ENCODE measurements at places on chromosomes 3 and 15.

- no peak for DNase-seq
Measured at GRCh38 chr3:172305552-172305951, 142.7 kb downstream of the GHSR start.

DNA sequence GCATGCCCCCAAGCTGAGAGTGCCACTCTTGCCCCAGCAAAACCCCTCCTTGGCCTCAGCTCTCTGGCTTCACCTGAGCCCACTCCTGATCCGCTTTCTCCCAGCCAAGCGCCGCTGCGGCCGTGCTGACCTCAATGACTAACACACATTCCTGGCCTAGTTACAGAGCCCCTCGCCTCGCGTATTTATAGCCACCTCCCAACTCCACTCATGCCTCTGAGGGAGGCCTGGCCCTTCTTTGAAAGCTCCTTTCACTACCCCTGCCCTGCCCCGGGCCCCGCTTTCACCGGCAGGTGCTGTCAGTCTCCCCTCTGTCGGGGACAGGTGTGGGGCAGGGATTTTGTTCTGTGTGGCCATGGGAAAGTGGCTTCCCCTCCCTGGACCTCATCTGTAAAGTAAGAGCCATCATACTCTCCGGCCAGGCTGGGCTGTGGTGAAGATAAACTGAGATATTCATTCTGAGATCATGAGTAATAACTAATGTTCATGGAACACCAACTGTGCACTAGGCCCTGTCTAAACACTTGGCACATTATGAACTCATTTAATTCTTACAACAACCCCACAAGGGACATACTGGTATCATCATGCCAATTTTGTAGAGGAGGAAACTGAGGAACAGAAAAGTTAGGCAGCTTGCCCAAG lies 13.2 kb upstream of the ATP2B2 start:
- no peak for DNase-seq

- no peak for DNase-seq
Measured at GRCh38 chr15:74712311-74712710, 13.0 kb downstream of the CYP1A1 start.

DNA sequence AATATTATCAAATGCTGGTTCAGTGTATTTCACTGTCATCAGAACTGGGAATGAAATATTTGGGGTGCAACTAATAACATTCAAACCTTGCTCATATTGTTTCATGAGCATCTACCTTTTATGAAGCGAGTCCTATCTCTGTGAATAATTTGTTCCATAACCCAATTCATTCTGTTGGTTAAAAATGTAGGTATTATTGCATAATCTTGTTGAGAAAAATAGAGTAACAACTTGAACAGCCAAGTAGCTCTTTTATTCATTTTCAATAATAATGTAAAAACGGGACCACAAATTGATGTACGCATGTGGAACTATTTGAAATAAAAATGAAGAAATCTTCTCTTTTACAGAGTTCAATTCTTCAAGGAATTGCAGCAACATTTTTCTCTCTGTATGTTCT lies 30.1 kb upstream of the TBC1D5 start:
- DNase-seq = no peak

GRCh38 chr3:64360280-64360679 lies 135.0 kb upstream of the PRICKLE2 start:
- DNase-seq = no peak

GRCh38 chr15:67126551-67127330 lies 61.3 kb downstream of the SMAD3 start:
- DNase-seq = no peak

- no peak for DNase-seq
Measured at GRCh38 chr3:194223951-194224350, 88.0 kb downstream of the HES1 start.

GRCh38 chr3:123169492-123169929 lies 32.2 kb upstream of the SEC22A start:
- no peak for DNase-seq

DNA sequence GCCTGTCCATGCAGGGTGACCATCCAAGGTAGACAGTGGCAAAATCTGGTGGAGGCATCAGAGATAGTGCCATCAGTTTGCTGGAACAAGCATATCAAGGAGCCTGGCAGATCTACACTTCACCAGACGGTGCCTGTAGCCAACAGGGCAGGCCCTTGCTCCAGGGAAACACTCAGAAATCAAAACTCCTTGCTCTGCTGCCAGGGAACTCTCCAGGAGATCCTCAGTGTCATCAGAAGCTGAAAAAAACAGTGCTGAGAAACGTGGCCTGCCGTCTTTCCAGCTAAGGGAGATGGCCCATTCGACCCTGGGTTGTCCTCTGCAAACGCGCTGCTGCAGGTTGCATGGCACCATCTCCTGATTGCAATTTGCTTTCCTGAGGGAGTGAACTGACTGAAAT lies 30.5 kb upstream of the ATP13A3 start:
- DNase-seq = no peak

All from stimulated activated naive CD4-positive, alpha-beta T cell treated with Interleukin-2 at 50 U/mL for 16 hours (primary cell).